ENCODE measurements at places on chromosomes 11 and 22. TPM values are rescaled to one million over a fixed set of nuclear protein-coding genes. Genes with fewer than 3 reads are reported as not detected.
A peak's percentile ranks its signal among the peaks of the same experiment; 100 is the strongest.

DNA sequence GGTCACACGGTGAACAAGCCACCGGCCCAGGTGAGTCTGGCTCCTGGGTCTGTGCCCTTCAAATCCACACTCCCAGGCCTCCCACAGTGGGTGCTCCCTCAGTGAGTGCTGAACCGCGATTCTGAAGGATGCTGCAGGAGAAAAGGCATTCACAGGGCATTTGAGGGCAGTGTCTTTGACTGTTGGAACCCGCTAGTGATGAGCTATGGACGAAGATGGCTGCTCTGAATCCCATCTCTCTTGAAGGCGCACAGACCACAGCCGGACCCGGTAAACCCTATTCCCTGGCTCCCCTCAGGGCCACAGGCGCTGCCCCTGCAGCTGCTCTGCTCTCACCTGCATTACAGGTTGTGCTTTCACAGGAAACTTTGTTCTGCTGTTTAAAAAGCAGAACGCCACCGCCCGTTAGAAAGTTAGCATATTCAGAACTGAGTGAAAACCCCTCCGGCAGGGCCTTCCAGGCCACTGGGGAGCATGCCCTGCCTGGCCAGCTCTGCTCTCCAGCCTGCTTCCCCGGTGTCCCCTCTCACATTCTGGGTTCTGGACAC, 3.2 kb downstream of the LRRC32 start:
- no peak for ATAC-seq

DNA sequence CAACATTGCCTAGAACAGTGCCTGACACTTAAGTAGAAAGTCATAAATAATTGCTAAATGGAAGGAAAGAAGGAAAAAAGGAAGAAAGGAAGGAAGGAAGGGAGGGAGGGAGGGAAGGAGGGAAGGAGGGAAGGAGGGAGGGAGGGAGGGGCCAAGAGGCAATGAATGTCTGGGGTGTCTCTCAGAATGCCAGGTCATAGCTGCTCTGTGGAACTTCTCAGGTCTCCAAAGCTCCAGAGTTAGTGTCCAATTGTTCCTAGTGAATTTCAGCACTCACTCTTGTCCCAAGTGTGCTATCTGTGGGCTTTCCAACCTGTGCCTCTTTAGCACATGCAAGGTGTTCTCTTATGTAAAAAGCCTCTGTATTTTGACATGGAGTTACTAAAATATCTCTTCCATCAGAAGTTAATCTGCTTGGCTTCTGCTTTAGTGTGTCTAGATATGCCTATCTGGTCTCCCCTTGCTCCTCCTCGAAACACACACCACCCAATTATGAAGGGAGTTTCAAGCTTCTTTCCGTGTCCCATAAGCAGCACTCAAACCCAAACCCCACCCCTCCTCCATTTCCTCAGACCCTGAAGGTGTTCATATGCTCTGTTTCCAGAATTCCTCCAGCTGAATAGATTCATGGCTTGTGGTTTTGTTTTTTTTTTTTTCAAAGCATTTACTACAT, 56.5 kb downstream of the FAM76B start:
- no peak for ATAC-seq

DNA sequence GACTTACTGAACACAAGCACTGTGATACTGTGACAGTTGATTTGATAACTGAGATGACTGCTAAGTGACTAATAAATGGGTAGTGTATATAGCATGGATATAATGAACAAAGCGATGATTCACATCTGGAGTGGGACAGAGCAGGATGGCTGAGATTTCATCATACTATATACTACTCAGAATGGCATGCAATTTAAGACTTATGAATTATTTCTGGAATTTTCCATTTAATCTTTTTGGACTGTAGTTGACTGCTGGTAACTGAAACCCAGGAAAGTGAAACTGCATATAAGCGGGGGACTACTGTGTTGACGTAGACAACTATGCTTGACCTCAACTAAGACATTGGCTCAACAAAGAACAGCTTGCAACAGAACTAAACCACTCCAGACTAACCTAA, 20.0 kb upstream of the NUCB2 start:
- ATAC-seq = peak; percentile 90

The APOA1 gene
- total RNA-seq = 0.37 TPM

The OR8D1 gene
- not detected for total RNA-seq

GRCh38 chr22:35611891-35612576, 5.1 kb downstream of the MB start:
- ATAC-seq = peak; percentile 87

DNA sequence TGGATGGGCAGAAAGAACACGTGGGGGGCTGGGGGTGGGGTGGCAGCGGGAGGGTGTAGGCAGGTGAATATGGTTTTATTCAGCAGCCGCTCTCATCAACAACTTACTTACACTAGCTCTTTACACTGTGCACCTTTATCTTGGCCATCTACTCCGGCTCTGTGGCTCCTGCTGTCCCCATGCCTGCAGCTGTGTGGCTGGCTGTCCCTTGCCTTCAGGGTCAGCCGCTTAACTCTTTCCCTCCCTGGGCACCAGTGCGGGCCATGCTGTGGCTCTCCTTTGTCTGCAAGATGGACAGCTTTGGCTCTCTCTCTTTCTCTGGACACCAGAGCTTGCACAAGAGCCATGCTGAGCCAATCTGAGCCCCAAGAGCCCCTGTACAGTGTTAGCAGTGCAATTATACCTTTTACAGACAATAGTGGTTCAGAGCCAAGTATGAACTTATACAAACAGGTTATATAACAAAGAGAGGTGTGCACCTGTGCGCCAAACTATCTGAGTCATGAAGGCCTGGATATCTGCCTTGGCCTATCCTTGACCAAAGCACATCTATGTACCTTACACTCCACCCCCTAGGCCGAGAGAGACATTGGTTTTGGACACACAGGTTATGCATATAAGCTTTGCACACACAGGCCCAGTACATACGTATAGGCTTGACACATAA, 94.3 kb upstream of the CTSC start:
- ATAC-seq = no peak

- ATAC-seq = no peak
These were observed 16.2 kb upstream of the LDLRAD3 start for GRCh38 chr11:35927682-35928081.

GRCh38 chr11:6646576-6646917, 9.1 kb downstream of the DCHS1 start:
- ATAC-seq = peak; percentile 7
